ENCODE measurements at places on chromosomes 6 and 20.
A peak's percentile ranks its signal among the peaks of the same experiment; 100 is the strongest.

DNA sequence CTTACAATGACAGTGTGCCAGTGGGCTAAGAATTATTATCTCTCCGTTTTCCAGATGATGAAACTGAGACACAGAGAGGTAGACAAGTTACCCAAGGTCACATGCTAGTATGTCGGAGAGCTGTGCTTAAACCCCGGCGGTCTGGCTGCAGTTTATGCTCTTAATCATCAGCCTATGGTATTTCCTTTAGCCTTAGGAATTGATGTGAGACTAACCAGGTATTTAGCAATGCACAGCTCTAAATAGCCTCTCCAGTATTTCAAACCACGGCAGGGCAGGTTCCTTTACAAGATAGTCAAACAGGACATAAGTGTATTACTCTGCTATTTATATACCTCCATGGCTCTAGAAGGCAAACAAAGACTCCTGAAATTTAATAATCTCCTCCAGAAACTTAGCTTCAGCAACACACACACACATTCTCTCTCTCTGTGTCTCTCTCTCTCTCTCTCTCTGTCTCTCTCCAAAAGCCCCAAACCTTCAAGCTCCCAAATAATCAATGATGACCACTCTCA, 142.0 kb upstream of the ZNF217 start:
- no peak for DNase-seq

- DNase-seq: no peak
These were observed 62.0 kb upstream of the TENT5A start for GRCh38 chr6:81814370-81815076.

DNA sequence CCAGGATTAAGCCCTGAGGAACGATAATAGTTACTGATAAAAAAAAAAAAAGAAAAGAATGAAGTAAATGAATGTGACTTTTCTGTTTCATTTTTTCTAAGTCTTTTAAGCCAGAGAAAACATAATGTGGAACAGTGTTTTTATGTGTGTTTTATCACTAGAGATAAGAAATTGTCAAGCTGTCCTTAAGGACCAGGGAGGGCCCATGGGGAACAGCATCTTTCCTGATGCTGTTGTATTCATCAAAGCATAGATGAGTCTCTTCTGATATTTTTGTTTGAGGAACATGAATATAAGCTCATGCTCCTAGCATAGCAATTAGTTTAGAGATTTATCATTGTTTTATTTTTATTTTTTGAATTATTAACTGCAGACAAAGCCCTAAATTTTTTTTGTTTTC, 150.2 kb downstream of the LAMA2 start:
- DNase-seq: no peak

GRCh38 chr20:8509809-8510208, 377.7 kb downstream of the PLCB1 start:
- no peak for DNase-seq

- no peak for DNase-seq
These were observed 44.1 kb upstream of the SLC22A1 start for GRCh38 chr6:160077526-160077925.

DNA sequence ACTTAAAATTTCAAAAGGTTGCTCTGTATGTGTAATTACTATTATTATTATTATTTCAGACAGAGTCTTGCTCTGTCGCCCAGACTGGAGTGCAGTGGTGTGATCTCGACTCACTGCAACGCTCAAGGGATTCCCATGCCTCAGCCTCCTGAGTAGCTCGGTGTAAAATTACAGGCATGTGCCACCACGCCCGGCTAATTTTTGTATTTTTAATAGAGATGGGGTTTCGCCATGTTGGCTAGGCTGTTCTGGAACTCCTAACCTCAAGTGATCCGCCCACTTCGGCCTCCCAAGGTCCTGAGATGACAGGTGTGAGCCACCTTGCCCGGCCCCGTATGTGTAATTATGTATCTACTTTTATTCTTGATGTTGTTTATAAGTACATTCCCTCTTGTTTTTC, 65.3 kb upstream of the ZNF217 start:
- DNase-seq: no peak

DNA sequence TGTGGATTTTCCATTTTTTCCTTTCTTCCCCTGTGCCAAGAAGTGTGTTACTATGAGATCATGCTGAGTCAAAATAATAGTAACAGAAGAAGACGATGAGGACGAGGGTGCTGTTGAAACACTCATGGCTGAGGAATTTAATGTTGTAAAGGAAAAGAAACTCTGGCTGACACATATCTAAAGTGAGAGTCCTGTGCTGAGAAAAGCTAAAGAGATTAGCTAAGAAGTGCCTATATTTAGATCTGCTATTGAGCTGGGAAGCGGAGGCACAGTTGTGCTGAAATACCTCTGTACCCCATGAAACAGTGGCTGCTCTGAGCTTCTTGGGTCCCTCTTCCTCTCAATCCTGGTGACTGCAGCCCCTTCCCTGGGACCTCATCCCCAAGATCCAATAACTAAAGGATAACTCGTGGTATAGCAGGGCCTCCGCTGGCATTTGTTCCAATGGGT, 1.1 kb upstream of the SYTL3 start:
- no peak for DNase-seq

- DNase-seq: peak; percentile 63
These were observed 571 bp downstream of the ITCH start for GRCh38 chr20:34363465-34364222.

DNA sequence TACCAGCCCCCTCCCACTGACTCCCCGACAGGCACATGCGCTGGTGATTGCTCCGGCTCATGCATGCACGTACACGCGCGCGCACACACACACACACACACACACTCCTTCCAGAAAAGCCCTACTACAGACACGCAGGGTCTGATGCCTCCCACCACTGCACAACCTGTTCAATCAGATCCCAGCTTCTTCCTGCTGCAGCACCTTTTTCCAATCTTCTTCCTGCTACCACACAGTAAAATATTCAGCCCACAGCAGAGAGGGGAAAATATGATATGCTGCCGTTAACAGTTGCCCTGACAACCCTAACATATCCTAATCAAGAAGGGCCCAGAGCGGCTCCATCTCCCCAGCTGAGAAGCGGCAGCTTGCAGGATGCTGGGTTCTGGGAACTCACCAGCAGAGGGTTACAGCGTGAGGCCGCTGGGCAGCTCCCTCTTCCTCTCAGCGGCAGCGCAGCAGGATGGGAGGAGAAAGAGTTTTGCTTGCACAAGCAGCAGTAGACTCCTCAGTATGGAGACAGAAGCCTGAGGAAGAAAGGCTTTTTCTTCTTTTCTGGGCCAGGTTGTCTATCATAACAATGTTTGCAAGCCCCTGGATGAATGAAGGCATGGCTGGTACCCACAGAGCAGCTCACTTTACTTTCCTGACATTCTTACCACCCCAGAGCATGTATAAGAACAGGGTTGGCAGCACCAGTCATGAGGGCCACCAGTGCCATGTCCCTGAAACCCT, 23.9 kb downstream of the MAP7 start:
- DNase-seq: peak; percentile 16

DNA sequence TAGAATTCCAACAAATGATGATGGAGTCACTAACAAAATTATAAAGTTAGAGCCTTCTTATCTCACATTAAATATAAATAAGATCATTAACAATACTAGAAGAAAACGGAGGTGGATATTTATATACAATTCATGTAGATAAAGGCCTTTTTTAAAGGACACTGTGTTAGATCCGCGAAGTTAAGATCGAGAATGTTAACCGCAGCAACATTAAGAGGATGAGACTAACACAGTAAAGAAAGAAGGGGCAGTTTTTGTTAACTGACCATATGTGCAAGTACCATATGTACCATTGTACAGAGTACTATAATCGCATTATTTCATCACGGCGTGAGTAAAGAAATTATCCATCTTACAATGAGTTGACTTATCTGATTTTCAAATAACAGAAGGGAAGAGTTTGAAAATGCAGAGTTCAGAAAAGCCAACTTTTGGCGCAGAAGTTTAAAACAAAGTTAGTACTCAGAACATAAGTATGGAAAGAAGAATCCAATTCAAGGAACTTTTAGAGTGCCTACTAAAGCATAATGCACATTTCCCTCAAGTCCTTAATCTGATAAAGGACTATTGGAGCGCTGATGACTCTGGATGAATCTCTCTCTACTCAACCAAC, 1.4 kb downstream of the FBXL4 start:
- DNase-seq: no peak

DNA sequence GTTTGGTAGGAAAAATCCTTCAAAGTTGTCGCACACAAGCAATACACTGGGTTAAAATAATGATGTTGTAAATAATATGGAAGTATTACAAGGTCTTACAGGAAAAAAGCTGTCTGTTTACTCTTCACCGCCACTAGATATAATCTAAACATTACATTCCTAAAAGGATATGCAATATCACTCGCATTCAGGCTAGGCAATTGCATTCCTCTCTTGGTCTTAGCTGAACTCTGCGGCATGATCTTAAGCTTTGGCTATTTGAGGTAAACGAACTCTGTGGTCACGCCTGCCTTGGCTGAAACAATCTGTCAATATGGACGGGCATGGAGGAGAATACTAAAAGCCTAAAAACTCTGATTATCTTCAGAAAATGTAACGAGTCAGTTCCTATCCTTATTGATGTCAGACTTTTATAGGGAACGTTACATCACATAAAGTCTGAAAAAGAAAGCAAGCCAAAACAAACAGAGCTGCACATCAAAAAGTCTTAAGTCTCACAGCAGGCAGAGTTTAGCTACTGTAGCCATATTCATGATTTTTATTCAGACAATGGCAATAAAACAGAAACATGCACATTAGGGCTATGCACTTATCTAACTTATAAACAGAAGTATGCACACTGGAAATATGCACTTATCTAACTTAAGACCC, 30.8 kb upstream of the FILIP1 start:
- DNase-seq: no peak

GRCh38 chr6:157211603-157212455, 111.5 kb downstream of the TMEM242 start:
- DNase-seq: no peak

- DNase-seq: no peak
These were observed 180.7 kb upstream of the UST start for GRCh38 chr6:148565930-148566663.

GRCh38 chr20:10483691-10484090, 48.6 kb downstream of the SLX4IP start:
- DNase-seq: no peak

- no peak for DNase-seq
These were observed 215.8 kb downstream of the EYA4 start for GRCh38 chr6:133456944-133457343.

DNA sequence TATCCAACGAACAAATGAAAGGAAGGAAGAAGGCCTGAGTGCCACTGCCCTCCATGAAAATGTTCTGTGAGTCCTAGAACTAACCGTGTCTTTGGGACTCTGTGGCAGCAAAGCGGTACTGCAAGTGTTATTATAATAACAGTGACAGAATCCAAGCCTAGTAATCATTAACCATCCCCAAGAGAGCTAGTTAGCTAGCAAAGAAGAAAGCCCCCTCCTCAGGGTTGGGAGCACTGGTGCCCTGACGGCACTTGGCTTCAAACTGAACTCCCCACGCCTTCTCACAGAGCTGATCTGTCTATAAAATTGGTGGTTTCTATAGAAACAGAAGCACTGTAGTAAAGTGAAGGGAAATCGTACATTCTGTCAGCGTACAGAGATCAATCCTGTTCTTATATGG, 239.8 kb downstream of the PTPRT start:
- no peak for DNase-seq

DNA sequence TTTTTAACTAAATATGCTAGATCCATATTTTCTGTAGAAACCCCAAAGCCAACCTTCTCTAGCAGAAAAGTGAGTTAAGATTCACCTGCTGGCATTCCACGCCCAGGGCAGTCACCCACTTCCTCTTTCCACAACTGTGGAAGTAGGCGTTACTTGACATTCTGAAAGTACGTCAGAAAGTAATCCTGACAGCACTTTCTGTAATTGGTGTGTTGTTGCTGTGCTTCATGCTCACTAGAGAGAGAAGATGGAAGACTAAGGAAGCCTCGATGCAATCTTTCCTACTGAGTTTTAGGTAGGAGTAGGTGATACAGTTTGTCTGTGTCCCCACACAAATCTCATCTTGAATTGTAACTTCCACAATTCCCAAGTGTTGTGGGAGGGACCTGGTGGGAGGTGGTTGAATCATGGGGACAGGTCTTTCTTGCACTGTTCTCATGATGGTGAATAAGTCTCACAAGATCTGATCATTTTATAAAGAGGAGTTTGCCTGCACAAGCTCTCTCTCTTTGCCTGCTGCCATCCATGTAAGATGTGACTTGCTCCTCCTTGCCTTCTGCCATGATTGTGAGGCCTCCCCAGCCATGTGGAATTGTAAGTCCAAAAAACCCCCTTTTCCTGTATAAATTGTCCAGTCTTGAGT, 101.1 kb downstream of the MAP3K7 start:
- DNase-seq: no peak

DNA sequence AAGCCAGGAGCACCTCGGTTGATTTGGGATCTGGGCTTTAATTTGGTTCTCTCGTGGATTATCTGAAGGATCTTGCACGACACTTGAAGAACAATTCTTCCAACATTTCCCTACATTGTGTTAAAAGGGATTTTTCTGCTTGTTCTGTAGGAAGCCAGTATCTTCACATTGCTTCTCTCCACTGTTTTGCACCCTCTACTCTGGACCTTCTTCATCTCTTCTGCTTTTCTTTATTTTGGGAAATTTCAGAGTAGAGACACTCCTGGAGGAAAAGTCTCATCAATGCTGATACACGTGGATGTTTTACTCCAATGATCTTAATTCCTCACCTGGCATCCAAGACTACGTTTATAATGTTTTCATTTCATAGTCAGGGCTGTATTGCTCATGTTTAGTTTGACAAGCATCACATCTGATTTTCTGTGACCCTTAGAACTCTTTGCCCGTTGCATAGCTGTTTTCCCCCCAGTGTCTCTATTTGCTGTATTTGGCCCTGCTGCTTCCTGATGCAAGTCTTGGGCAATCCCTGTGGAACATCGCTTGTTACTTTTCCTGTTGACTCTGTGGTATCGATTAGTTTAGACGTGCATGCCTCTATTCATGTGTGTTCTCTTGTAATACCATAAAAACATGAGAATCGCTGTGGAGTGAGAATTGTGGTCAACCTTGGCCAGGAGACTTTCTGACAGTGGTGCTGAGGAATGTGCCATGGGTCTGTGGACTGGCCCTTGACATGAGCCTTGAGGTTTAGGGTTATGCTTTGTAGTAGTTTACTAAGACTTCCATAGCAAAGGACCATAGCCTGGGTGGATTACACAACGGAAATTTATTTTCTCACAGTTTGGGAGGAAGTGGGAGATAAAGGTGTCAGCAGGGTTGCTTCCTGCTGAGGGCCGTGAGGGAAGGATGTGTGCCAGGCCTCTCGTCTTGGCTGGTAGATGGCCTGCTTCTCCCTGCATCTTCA, 12.5 kb downstream of the PLCB1 start:
- DNase-seq: no peak

Data from erythroblast (primary cell).